Breast epithelium (tissue), 4 donors: ENCODE measurements at places on chromosomes 1 and 21.

- H3K27me3 ChIP-seq = no peaks in the 10 kb centered on the region
- no peak overlapping the region for H3K4me3 ChIP-seq
- H3K36me3 ChIP-seq = no peaks in the 10 kb centered on the region
Observed at GRCh38 chr1:157325220-157325619, 187.0 kb upstream of the ETV3 start.

- no peaks in the 10 kb centered on the region for H3K36me3 ChIP-seq
- no peak overlapping the region for H3K27ac ChIP-seq
- H3K4me3 ChIP-seq = no peak overlapping the region
- H3K27me3 ChIP-seq = no peaks in the 10 kb centered on the region
Observed at GRCh38 chr1:39829791-39830533, 41.3 kb upstream of the BMP8B start.

DNA sequence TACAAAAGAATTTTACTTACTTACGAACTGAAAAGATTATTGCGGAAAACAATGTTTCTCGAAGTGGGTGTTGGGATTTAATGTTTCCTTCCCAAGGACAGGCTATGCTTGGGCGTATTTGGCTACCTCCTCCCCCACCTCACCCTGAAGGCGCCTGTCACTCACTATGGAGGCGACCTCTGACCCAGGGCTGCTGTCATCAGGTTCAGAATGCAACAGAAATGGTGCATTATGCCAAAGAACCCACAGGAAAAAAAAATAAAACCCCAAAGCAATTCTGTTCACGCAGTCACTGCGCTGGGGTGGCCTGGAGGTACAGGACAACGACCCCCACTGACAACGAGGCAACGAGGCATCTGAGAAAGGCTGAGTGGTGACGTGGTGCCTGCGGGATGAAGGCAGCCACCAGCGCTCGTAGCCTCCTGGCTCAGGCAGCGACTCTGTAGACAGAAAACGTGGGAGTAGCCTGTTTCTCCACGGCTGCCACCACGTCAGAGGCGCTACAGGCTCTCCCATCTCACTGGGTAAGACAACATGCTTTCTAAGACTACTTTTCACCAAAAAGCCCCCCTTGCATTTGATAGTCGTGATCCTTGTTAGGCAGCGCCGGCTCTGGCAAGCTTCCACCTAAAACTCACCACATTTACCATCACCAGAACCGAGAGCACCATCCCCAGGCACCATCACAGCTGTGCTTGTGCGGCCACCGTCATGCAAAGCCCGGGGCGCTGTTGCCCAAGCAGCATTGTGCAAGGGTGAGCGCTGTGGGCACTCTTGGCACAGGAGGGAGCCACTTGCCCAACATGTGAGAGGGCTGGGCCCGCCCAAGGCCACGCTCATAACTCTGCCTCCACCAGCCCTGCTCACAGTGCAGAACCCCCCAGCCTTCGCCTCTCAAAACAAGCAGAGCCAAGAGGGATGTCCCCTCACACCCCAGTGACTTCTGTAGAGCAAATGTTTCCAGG is 14.3 kb downstream of the NADK start:
- peak overlapping the region; percentile 68 for H3K27ac ChIP-seq
- DNase-seq = peak; percentile 86
- H3K4me3 ChIP-seq = no peak overlapping the region
- H3K36me3 ChIP-seq = no peaks in the 10 kb centered on the region
- H3K4me1 ChIP-seq = no peaks in the 10 kb centered on the region
- H3K27me3 ChIP-seq = no peaks in the 10 kb centered on the region

- H3K36me3 ChIP-seq = no peaks in the 10 kb centered on the region
- DNase-seq = no peak
- no peaks in the 10 kb centered on the region for H3K27me3 ChIP-seq
- peaks cover 11% of the 10 kb centered on the region for H3K4me1 ChIP-seq
- H3K4me3 ChIP-seq = no peak overlapping the region
Observed at GRCh38 chr1:61441723-61442262, 283.1 kb downstream of the TM2D1 start.

GRCh38 chr1:212030936-212031528 is 4.3 kb downstream of the INTS7 start:
- no peak overlapping the region for H3K27ac ChIP-seq
- no peak overlapping the region for H3K4me3 ChIP-seq
- H3K4me1 ChIP-seq = peaks cover 2% of the 10 kb centered on the region
- no peaks in the 10 kb centered on the region for H3K27me3 ChIP-seq
- H3K36me3 ChIP-seq = no peaks in the 10 kb centered on the region

- no peaks in the 10 kb centered on the region for H3K36me3 ChIP-seq
- DNase-seq = no peak
- no peaks in the 10 kb centered on the region for H3K27me3 ChIP-seq
- no peak overlapping the region for H3K27ac ChIP-seq
Observed at GRCh38 chr1:106747791-106748190, 308.7 kb upstream of the PRMT6 start.

DNA sequence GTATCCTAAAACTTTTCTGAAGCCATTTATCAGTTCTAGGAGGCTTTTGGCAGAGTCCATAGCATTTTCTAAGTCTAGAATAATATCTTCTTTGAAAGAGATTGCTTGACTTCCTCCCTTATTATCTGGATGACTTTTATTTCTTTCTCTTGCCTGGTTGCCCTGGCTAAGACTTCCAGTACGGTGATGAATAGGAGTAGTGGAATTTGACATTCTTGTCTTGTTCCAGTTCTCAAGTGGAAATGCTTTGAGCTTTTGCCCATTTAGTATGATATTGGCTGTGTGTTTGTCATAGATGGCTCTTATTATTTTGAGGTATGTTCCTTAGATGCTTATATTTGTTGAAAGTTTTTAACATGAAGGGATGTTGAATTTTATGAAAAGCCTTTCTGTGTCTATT is 1647.9 kb downstream of the PLA2G4A start:
- no peaks in the 10 kb centered on the region for H3K36me3 ChIP-seq
- no peak for DNase-seq
- H3K4me1 ChIP-seq = no peaks in the 10 kb centered on the region
- no peak overlapping the region for H3K27ac ChIP-seq
- no peaks in the 10 kb centered on the region for H3K27me3 ChIP-seq

DNA sequence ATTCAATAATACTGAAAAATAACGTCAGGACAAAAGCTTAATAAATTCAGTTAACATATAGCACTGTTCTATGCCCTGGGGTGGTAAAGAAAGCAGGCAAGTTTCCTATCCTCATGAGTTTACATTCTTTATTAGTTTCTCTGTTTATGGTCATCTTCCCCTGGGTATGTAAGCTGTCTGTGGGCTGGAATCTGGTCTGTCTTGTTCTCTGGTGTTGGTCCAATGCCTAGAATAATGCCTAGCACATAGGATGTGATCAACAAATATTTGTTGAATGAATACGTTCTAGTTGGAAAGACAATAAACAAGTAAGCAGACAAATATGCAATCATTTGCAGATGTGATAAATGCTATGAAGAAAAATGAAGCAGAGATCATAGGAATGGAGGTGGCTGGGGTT is 7.2 kb upstream of the IGSF3 start:
- H3K36me3 ChIP-seq = no peaks in the 10 kb centered on the region
- H3K4me3 ChIP-seq = no peak overlapping the region
- no peak for DNase-seq
- H3K27ac ChIP-seq = no peak overlapping the region
- H3K27me3 ChIP-seq = no peaks in the 10 kb centered on the region

DNA sequence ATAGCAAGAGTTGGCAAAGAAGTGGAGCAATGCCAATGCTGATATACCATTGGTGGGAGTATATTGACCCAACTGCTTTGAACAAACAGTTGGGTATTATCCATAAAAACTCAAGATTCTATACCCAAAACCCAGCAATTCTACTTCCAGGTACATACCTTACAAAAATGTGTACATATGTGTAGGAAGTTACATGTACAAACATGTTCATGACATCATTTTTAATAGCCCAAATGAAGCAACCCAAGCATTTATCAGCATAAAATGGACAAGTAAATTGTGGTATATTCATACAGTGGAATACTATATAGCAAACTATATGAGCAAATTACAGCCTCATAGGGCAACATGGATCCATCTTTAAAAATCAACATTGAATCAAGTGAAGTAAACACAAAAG is 20.9 kb downstream of the RWDD3 start:
- H3K4me1 ChIP-seq = no peaks in the 10 kb centered on the region
- H3K36me3 ChIP-seq = no peaks in the 10 kb centered on the region
- H3K27me3 ChIP-seq = no peaks in the 10 kb centered on the region
- no peak for DNase-seq
- H3K27ac ChIP-seq = no peak overlapping the region
- H3K4me3 ChIP-seq = no peak overlapping the region

GRCh38 chr1:66172272-66172671 is 361.7 kb upstream of the SGIP1 start:
- H3K36me3 ChIP-seq = no peaks in the 10 kb centered on the region
- no peak overlapping the region for H3K4me3 ChIP-seq
- DNase-seq = no peak
- no peak overlapping the region for H3K27ac ChIP-seq

DNA sequence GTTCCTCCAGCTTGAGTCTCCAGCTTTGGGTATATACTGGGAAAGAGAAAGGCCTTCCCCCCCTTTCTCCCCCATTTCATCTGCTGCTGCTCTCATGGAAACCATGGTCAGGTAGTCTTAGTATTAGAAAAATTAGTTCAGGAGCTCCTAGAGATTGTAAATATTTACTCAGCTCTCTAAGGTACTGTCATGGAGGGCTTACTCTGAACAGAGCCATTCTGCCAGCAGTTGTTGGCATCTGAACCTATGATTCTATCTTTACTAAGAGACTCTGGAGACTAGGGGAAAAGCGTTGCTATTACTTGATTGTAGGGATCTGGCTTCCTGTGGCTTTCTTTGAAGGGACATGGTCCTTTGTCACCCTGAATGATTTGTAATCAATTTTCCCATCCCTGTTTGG is 6.1 kb downstream of the INTS3 start:
- peaks cover 7% of the 10 kb centered on the region for H3K4me1 ChIP-seq
- peak overlapping the region; percentile 48 for H3K27ac ChIP-seq
- H3K4me3 ChIP-seq = no peak overlapping the region
- no peaks in the 10 kb centered on the region for H3K27me3 ChIP-seq

DNA sequence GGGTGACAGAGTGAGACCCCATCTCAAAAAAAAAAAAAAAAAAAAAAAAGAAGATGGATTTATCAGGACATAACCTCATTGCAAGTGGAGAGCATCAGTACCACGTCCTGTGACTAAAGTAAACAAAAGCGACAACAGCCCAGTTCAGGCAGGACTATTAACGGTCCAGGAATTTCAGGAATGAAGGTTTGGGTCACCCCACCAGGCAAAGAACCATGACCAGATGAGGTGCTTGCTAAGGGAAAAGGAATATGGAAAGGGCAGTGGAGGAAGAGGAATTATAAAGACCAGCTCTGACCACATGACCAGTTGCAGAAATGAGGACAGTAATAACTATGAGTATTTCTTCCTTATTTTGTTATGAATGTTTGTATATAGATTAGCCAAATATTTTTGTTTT is 35.4 kb upstream of the EIF4G3 start:
- no peaks in the 10 kb centered on the region for H3K4me1 ChIP-seq
- DNase-seq = no peak
- H3K27ac ChIP-seq = no peak overlapping the region
- H3K27me3 ChIP-seq = no peaks in the 10 kb centered on the region

- peak overlapping the region; percentile 8 for H3K27ac ChIP-seq
- no peaks in the 10 kb centered on the region for H3K4me1 ChIP-seq
- DNase-seq = peak; percentile 64
- no peak overlapping the region for H3K4me3 ChIP-seq
- no peaks in the 10 kb centered on the region for H3K27me3 ChIP-seq
- H3K36me3 ChIP-seq = no peaks in the 10 kb centered on the region
Observed at GRCh38 chr1:3219005-3219790, 150.2 kb downstream of the PRDM16 start.

- H3K36me3 ChIP-seq = no peaks in the 10 kb centered on the region
- no peak overlapping the region for H3K27ac ChIP-seq
- H3K4me3 ChIP-seq = no peak overlapping the region
- no peak for DNase-seq
- H3K27me3 ChIP-seq = no peaks in the 10 kb centered on the region
Observed at GRCh38 chr1:59156526-59157199, 140.2 kb upstream of the FGGY start.

DNA sequence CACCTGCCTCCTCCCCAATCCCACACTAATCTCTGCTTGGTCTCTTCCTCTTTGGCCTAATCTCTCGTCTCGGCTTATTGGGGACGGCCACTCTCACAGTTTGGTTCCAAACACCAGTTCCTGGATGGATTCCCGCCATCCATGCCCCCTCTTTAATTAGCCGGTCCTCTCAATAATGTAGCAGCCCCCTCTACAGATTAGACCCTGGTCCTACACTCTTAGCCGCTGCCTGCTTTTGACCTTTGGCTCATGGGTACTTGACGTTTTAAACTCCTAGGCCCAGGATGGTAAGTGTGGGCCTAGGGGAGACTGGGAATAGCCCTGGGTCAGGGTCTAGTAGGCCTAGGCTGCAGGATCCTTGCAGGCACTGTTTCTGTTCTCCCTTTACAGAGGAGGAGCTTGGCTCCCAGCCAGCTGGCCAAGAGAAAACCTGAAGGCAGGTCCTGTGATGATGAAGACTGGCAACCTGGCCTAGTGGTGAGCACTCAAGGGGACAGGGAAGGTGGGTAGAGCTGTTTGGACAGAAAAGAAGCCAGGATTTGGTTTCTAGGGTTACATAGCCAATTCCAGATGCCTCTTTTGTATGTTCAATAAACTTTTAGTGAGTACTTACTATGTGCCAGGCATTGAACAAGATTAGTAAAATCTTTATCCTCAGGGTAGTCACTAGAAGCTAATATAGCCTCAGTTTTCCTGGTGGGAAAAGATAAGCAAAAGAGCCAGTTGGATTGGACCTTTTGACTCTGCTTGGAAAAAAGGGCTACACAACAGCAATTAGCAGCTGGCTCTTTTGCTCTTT is 758 bp downstream of the RAD54L start:
- DNase-seq = no peak
- H3K36me3 ChIP-seq = no peaks in the 10 kb centered on the region
- no peak overlapping the region for H3K27ac ChIP-seq

DNA sequence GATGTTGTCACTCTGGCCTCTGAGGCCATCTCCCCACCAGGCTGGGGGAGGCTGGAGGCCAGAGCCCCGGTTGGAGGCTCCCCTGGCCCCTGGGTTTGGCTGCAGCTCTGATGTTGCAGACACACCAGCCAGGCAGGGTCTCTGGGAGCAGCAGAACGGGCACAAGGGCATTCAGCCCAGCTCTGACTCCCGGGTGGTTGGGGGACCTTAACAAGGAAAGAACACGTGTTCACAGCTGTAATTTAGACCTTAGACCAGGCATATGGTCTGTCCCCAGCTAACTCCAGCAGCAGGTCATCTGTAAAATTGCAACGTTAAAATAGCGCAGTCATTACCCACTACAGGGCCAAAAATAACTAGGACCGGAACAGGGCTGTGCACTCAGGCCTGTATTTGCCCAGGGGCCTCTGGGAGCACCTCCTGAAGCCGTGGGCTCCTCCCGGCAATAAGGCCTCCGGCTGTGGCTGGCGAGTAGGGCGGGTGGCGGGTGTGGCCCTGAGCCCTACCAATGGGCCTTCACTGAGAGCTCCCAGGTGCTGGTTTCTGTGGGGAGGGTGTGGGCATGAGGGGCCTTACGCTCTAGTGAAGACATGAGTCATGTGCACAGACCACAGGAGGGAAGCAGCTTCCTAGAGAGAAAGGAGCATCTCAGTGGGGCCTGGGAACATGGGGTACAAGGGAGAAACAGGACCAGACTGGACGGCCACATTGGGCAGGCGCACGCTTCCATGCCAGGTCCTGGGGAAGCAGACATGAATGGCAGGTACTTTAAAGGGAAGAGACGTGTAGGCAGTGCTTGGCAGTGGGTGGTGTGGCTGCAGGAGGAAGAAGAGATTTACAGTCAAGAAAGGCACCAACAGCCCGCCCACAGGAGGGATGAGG is 6.1 kb downstream of the LDLRAP1 start:
- H3K27me3 ChIP-seq = no peaks in the 10 kb centered on the region
- no peaks in the 10 kb centered on the region for H3K36me3 ChIP-seq
- H3K27ac ChIP-seq = peak overlapping the region; percentile 23
- peak overlapping the region; percentile 7 for H3K4me3 ChIP-seq

- no peaks in the 10 kb centered on the region for H3K4me1 ChIP-seq
- no peaks in the 10 kb centered on the region for H3K36me3 ChIP-seq
- H3K27me3 ChIP-seq = no peaks in the 10 kb centered on the region
- no peak for DNase-seq
Observed at GRCh38 chr1:56525489-56526041, 53.8 kb downstream of the PLPP3 start.
